ENCODE measurements at places on chromosomes 5 and 9.

GRCh38 chr5:85533341-85534047 lies 1084.2 kb upstream of the COX7C start:
- DNase-seq: no peak

DNA sequence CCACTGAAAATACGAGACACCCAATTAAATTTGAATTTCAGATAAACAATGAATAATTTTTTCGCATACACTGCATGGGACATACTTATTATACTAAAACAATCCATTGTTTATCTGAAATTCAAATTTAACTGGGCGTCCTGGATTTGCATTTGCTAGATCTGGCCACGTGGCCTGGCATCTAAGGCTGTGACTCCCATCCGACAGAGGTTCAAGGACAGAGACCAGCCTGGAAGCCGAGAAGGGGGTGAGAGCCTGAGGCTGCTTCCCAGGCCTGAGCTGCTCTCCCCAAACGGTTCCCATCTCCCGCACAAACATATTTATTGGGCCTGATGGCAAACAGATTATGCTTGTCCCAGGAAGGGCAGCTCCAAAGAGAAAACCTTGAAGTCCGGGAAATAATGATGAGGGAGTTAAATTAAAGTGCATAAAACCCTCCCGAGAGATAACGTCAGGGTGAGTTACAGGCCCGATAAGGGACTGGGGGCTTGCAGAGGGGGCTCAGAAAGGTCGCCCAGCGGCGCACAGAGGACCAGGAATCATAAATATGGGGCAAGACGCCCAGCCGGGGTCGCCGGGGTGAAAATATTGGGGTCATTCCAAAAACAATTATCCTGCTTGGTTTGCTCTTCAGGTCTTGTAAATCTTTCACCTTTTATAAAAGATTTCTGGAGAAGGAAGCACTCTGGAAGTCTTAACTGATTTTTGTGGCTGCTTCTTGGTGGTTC lies 163.7 kb downstream of the GAPVD1 start:
- no peak for DNase-seq

DNA sequence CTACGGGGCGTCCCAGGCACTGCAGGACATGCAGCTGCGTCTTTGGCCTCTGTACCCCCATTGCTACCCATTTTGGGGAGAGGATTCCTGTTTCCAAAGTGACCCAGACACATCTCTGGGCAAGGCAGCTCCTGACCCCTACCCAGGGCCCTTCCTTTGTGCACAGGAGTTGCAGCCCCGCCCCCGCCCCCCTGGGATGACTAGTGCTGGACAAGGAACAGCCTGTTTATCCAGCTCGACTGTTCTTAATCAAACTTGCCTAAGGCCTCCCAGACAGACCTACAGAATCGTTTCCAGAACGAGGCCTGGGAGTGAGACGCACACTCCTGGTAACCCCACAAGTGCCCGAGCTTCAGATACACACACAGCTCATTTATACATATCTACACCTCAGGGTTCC lies 13.2 kb downstream of the DIPK1B start:
- no peak for DNase-seq

GRCh38 chr5:118303296-118303695 lies 685.1 kb downstream of the DTWD2 start:
- DNase-seq: no peak

- DNase-seq: no peak
Observed at GRCh38 chr5:115180165-115180709, 10.5 kb upstream of the TRIM36 start.

- no peak for DNase-seq
Observed at GRCh38 chr5:91328743-91329142, 54.4 kb downstream of the ARRDC3 start.

GRCh38 chr9:114228016-114228808 lies 72.9 kb downstream of the COL27A1 start:
- no peak for DNase-seq

- DNase-seq: no peak
Observed at GRCh38 chr5:167866797-167867196, 424.6 kb upstream of the WWC1 start.

GRCh38 chr9:90953200-90953599 lies 151.6 kb downstream of the SYK start:
- DNase-seq: no peak

GRCh38 chr9:126860077-126860756 lies at the start of gene ZBTB34:
TSS of gene ZBTB34 (plus strand) at chr9:126860639. CDS start at chr9:126879400, 18,761 bp downstream.
- peak; percentile 61 for DNase-seq

GRCh38 chr9:121354141-121354540 lies 15.9 kb downstream of the STOM start:
- DNase-seq: no peak

GRCh38 chr9:13111778-13112177 lies 167.7 kb downstream of the MPDZ start:
- no peak for DNase-seq

GRCh38 chr9:5364294-5365024 lies 24.8 kb upstream of the RLN1 start:
- DNase-seq: no peak

GRCh38 chr9:127155314-127155960 lies 33.0 kb upstream of the ANGPTL2 start:
- DNase-seq: no peak

DNA sequence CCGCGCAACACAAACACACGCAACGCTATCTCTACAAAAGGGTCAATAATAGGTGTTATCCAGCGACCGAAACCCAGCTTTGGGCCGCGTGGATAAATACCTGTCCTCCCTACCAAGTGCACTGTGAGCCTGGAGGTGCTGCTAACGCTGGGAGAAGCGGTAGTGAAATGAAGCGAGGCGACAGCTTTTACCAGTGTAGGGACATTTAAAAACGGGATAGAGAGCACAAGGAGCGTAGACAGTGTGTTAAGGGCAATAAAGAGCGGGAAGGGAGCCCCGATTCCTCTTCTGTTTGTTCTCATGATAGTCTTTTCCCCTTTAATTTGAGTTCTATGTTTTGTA lies 421 bp upstream of the DEPDC1B start:
- no peak for DNase-seq

GRCh38 chr5:5605170-5605764 lies 182.8 kb downstream of the ICE1 start:
- DNase-seq: no peak

- DNase-seq: no peak
Observed at GRCh38 chr5:87746891-87747377, 334.2 kb upstream of the CCNH start.

DNA sequence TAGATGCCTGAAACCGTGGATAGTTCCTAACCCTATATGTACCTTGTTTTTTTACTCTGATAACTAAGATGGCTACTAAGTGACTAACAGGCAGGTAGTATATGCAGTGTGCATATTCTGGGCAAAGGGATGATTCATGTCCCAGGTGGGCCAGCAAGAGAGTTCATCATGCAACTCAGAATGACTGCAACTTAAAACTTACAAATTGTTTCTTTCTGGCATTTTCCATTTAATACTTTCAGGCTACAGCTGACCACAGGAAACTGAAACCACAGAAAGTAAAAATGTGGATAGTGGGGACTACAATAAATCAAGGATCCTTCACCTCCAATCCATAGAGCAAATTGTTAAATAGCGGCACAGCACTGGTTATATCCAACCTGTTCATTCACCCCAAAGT lies 30.7 kb upstream of the VCAN start:
- no peak for DNase-seq

GRCh38 chr9:131593091-131593820 lies 47.9 kb downstream of the PRRT1B start:
- DNase-seq: no peak

- DNase-seq: no peak
Observed at GRCh38 chr9:90808890-90809685, 7.5 kb downstream of the SYK start.

DNA sequence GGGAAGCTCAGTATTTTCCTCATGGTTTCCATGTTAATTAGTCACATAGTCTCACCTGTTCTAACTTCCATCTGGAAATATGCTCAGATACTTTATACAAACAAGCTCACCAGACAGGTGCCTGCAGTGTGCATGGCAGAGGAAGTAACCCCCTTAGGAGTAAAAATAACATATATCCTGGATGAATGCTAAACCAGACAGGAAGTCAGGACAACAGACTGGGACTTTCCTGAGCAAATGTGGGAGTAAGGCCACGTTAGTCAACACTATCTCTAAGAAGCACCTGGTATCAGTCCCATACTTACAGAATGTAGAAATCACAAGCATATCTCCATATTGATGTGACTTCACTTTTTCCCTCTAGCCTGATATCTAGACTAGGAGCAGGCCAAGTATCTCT lies 128.4 kb downstream of the SEC61B start:
- no peak for DNase-seq

GRCh38 chr5:174532455-174533453 lies 191.6 kb upstream of the MSX2 start:
- DNase-seq: peak; percentile 79

- DNase-seq: no peak
Observed at GRCh38 chr5:110852053-110852452, 113.2 kb downstream of the SLC25A46 start.

DNA sequence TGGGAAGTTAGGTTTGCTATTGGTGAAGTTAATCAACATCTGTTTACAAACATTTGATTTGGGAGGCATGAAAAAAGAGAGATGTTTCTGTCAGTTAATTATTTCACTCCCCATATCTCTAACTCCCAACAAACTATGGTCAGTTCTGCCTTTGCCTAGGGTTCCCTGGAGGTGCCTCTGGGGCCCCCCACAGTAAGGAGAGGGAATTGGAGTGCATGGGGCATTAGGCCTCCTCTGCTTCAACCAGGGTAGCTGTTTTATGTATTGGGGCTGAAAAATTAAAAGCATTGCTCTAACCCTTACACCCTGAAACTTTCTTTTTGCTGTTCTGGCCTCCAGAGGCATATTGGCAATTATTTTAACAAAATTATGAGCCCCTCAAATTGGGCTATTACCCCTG lies 32.3 kb downstream of the RUSC2 start:
- no peak for DNase-seq

DNA sequence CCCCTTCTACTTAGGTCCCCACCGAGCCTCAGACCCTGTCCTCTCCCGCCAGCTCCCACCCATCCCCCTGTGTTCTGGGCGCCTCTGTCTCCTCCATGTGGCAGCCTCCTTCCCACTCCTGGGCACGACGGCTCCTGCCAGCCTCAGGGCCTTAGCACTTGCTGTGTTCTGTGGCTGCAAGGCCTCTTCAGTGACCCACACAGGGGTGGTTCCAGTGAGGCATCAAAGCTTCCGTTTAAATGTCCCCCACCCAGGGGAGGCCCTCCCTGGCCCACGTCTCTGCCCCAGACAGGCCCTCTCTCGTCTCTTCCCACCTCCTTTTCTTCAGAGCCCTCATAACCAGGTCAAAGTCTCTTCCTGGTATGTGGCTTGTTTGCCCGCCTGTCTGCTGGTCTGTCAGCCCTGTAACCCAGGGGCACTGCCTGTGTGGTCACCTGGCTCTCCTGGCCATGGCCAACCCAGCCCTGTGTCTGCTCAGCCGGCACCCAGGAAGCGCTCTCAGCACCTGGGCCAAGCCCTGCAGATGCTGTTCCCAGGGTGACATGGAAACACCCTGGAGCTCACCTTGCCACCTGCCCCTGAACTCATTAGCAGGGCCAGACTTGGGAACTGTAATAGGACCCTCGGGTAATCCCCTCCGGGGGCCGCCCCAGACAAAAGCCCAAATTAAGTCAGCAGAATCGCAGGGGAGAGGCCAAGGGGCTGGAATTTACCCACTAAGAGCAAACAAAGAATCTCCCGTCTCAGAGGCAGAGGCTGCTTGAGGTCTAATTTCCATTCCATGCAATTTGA lies 33.7 kb downstream of the LHX3 start:
- no peak for DNase-seq

DNA sequence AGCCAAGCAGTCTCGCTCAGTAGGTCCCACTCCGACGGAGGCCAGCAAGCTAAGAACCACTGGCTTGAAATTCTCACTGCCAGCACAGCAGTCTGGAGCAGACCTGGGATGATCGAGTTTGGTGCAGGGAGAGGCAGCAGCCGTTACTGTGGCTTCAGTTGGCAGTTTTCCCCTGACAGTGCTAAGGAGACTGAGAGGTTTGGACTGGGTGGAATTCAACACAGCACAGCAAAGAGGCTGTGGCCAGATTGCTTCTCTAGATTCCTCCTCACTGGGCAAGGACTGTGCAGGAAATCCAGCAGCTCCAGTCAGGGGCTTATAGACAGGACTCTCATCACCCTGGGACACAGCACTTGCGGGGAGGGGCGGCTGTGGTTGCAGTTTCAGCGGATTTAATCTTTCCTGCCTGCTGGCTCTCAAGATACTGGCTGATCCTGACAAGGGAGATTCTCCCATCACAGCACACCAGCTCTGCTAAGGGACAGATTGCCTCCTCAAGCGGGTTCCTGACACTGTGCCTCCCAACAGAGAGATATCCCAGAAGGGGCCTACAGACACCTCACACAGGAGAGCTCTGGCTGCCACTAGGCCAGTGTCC lies 122.1 kb downstream of the YIPF5 start:
- no peak for DNase-seq

- DNase-seq: no peak
Observed at GRCh38 chr9:132644251-132644650, 25.5 kb downstream of the DDX31 start.

- DNase-seq: no peak
Observed at GRCh38 chr5:119112151-119112550, 41.3 kb downstream of the DMXL1 start.

DNA sequence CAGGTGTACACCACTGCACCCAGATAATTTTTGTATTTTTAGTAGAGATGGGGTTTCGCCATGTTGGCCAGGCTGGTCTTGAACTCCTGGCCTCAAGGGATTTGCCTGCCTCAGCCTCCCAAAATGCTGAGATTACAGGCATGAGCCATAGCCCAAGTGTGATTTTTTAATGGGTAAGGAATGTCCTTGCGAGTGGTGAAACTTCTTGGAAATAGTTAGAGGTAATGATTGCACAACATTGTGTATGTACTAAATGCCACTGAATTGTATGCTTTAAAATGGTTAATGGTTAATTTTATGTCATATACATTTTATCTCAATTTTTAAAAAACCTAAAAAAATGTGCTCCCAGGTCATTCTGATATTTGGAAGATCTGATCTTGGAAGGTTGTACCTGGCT lies 59.9 kb upstream of the IL6ST start:
- DNase-seq: no peak

DNA sequence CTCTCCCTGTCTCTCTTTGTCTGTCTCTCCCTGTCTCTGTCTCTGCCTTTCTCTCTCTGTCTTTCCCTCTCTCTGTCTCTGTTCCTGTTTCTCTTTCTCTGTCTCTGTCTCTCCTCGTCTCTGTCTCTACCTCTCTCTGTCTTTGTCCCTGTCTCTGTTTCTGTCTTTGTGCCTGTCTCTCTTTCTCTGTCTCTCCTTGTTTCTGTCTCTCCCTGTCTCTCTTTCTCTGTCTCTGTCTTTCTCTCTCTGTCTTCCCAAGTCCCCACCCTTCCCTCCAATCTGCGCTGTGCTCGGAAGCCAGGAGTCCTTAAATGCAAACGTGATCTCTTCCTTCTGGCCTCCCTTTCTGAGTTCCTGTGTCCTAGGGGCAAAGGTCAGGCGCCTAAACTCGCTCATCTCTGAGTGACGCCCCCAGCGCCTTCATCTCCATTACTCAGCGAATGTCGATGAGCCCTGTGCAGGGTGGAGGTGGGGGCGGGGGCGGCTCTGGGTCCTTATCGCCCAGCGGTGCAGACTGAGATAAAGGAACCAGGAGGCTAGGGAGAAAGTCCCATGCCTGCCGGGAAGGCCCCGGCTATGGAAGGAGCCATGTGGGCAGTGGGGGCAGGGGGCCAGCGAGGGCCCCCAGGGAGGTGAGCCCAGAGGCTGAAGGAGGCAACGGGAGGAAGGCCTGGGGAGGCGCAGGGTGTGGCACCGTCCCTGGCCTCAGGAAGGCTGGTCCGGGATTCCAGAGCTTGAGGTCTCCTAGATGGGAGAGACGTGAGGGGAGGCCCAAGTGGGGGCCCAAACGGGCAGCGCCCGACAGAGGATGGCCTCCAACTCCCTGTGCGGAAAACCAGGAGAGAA lies 1.5 kb upstream of the SLC6A19 start:
- no peak for DNase-seq

Data from T1000 (cell line).